ENCODE measurements at places on chromosomes 2 and 18.
A peak's percentile ranks its signal among the peaks of the same experiment; 100 is the strongest.

DNA sequence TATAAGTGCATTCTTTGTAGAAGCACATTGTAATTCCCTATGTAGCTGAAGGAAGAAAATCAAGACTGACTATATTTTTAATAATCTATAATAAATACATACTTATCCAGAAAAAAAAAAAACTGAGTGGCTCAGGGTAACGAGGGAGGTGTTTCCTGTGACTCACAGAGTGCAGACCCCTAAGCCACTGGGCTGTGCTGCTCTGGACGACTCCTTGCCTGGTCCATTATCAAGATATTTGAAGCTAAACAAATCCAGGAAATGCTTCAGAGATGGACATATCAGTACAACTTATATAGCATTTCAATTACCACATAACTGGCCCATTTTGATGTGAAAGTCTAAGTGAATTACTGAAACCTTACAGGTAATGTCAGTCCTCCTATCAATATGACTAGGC lies 80.6 kb downstream of the PIGN start:
- no peak for DNase-seq

GRCh38 chr18:12543697-12544096 lies 114.2 kb downstream of the SPIRE1 start:
- no peak for DNase-seq

- DNase-seq = no peak
Observed at GRCh38 chr2:109218087-109218791, 89.2 kb downstream of the SH3RF3 start.

DNA sequence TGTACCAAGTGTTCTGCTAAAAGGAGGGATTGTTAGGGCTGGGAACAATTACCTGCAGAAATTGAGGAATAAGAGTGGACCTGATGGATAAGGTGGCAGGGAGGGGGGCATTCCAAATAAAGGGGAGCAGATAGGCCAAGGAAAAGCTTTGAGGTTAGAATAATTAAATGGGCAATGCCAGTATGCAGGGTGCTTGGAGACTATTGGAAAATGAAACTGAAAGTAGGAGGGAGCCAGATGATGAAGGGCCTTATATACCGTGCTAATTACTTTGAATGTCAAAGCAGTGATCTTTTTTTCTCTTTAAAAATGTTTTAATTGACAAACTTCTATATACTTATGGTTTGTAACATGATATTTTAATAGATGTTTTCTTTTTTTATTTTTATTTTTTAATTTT lies 42.9 kb downstream of the MMADHC start:
- DNase-seq = no peak

DNA sequence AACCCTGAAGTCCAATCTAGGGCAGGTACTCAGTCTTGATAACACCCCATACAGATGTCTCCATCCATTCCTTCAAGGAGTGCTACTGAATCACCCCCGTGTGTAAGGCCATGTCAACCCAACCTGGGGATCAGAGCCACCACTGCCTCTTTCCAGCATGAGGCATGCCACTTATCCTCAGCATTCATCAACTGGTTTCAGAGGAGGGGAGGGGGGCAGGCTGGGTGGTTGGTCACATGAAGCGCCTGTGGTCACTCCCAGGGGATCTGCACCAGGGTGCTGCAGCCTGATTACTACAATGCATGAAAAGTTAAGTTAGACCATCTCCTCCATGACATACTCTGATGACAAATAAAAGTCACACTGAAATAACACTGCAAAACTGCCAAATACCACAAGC lies 65.0 kb downstream of the UXS1 start:
- DNase-seq = no peak

DNA sequence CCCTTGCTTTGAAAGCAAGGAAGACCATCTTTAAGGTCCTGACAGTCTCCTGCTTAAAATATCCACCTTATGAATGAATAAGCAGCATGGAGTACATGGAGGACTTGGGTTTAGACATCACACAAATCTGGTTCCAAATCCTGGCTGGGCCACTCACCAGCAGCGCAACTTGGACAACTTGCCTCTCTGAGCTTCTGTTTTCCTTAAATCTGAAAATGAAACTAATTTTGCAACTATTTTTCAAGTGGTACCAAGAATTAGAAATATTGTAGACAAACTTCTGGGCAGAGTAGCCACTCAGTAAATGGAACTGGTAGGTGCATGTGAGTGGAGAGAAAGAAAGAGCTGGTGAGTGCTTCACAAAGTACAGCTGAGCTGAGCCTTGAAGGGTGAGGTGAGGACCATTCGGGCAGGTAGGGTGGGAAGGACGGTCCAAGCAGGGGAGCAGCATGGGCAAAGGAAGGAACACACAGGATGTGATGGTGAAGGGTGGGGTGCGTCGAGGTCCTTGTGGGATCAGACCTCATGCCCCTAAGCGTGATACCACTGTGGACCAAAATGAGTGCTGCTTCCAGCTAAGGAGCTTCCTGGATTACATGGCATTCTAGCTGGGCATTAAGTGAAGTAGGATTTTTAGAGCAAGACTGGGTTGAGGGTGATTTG lies 14.4 kb upstream of the TET3 start:
- DNase-seq = no peak

DNA sequence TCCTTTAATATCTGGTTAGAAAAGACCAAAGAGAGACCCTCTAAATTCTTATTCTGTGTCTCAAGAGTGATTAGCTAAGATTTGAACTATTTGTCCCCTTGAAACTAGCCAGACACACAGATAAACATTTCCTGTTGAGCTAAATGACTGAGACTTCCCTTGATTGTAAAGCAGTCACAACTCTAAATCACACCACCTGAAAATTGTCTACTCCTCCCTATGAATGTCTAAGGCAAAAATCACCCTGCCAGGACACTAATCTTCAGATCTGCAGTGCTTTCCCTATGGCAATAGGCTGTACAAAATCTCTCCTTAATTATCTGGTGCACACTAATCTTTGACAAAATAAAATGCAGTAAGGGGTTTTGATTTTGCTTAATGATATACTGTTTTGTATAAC lies 200.5 kb upstream of the GULP1 start:
- DNase-seq = no peak

DNA sequence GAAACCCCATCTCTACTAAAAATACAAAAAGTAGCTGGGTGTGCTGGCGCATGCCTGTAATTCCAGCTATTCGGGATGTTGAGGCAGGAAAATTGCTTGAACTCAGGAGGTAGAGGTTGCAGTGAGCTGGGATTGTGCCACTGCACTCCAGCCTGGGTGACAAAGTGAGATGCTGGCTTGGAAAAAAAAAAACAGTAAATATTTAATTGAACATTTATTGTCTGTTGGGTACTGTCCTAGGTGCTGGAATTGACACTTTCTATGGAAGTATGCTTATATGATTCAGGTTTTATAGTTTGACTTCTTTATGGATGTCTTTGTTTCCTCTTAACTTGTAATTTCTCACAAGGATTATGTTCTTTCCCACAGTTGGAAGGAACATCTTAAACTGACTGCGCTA lies 633.1 kb upstream of the SETBP1 start:
- no peak for DNase-seq

DNA sequence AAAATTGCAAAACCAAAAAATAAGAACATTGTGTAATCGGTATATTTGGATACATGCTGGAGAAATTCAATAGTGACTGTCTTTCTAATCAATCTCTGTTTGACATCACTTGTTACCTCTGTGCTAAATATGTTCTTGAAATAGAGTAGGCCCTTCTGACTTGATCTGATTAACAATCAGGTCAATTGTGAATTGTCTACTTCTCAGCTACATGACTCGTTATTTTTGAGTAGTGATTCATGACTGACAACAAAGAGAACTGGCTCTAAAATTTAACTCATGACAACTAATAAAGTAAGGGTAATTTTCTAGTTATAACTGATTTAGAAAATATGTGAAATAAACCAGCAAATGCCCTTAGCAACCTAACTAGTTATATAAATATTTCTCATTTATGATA lies 312.1 kb downstream of the TMX3 start:
- no peak for DNase-seq

- no peak for DNase-seq
Observed at GRCh38 chr2:119174216-119174992, 15.9 kb upstream of the C1QL2 start.

- no peak for DNase-seq
Observed at GRCh38 chr2:1911811-1912210, 167.5 kb upstream of the PXDN start.

DNA sequence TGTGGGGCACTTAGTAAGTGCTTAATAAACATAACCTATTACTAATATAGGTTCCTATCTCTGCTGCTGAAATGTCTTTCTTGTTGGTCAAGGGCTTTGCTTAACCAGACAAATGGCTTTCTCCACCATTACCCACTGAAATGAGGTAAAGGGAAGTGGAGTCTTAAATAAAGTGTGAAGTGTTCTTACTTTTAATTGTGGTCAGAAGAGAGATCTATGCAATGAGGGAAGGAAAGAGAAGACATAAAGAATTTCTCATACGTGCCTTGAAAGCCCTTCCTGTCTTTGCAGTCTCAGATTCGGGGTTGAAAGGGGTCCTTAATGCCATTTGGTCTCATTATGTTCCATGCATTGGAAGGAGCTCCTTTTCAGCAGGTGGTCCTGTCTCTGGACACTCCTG lies 6.9 kb upstream of the CXCR4 start:
- no peak for DNase-seq

DNA sequence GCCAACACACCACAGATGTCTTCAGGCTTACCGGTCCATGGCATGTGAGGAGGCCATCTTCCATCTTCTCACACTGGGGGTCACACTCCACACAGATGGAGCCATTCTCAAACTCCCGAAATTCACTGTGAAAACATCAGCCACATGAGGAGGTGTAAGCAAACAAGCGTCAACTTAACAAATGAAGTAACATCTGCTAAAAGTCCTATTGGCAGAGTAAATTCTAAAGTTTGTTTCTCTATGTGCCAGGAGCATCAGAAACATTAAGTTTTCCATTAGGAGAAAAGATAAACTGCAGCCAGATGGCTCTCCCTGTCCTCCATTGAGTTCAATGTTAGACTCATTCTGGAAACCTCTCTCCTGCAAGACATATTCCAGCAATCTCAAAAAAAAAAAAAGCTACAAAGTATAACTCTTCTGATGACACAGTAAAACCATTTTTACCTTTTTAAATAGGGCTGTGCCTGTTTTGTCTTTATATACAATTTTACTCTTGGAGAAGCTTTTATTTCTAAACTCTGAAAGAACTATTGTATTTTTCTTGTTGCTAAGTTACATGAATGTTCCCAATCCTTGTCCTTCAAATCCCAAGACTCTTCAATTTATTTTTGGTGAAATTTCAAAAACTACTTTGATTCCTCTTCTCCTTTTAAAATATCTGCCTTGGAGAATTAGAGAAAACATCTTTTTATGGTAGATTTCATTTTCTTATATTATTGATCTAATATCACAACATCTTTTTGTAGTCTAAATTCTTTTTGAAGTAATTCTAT lies 865.3 kb downstream of the ERBB4 start:
- DNase-seq = no peak

GRCh38 chr2:197258580-197258979 lies 52.0 kb downstream of the ANKRD44 start:
- peak; percentile 42 for DNase-seq

DNA sequence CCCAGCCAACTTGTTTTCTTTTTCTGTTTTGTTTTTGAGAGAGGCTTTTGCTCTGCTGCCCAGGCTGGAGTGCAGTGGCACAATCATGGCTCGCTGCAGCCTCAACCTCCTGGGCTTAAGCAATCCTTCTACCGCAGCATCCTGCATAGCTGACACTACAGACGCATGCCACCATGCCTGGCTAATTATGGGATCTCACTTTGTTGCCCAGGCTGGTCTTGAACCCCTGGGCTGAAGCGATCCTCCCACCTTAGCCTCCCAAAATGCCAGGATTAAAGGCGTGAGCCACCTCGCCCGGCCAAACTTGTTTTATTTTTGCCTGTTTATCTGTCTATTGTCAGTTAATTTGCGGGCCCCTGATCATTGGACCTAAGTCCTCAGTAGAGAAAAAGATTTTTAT lies 61.6 kb upstream of the MSH6 start:
- DNase-seq = no peak

- no peak for DNase-seq
Observed at GRCh38 chr2:118921646-118922045, 20.3 kb upstream of the MARCO start.

DNA sequence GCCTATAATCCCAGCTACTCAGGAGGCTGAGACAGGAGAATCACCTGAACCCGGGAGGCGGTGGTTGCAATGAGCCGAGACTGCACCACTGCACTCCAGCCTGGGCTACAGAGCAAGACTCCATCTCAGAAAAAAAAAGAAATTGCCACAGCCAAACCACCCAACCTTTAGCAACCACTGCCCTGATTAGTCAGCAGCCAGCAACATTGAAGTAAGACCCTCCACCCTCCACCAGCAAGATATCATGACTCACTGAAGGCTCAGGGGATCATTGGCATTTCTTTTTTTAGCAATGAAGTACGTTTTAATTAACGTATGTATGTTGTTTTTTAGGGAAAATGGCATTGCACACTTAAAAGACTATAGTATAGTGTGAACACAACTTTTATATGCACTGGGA lies 349.1 kb upstream of the ACVR2A start:
- DNase-seq = no peak

GRCh38 chr2:224222291-224222690 lies 179.6 kb downstream of the FAM124B start:
- no peak for DNase-seq

GRCh38 chr2:181106789-181107627 lies 126.6 kb downstream of the UBE2E3 start:
- peak; percentile 80 for DNase-seq

- DNase-seq = no peak
Observed at GRCh38 chr2:41937921-41938708, 109.7 kb upstream of the PKDCC start.

GRCh38 chr2:119616421-119616820 lies 62.6 kb upstream of the TMEM177 start:
- no peak for DNase-seq

GRCh38 chr2:43312755-43313641 lies 86.6 kb upstream of the ZFP36L2 start:
- peak; percentile 71 for DNase-seq

DNA sequence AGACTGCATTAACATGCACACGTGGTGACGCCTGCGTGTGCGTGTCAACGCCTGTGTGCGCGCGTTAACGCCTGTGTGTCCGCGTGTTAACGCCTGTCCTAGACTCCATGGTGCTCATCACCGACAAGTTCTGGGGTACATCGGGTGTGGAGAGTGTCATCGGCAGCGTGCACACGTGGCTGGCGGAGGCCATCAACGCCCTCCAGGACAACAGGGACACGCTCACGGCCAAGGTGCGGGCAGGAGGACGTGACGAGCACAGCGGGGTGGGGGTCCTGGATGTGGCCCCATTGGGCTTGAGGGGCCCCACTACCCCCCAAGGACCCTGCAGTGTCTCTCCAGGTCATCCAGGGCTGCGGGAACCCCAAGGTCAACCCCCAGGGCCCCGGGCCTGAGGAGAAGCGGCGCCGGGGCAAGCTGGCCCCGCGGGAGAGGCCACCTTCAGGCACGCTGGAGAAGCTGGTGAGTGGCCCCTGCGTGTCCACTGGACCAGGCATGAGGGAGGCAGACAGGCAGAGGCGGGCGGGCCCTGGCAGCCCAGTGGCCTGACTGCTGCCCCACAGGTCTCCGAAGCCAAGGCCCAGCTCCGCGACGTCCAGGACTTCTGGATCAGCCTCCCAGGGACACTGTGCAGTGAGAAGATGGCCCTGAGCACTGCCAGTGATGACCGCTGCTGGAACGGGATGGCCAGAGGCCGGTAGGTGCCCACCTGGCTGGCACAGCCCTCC lies 29.2 kb downstream of the GPC1 start:
- no peak for DNase-seq

Measured in GM04503 (cell line).